Stimulated activated CD8-positive, alpha-beta memory T cell treated with anti-CD3 and anti-CD28 coated beads, Interleukin-2, amount 100 ng/mL, for 1 hour (primary cell): ENCODE measurements at places on chromosomes 7 and 10.

DNA sequence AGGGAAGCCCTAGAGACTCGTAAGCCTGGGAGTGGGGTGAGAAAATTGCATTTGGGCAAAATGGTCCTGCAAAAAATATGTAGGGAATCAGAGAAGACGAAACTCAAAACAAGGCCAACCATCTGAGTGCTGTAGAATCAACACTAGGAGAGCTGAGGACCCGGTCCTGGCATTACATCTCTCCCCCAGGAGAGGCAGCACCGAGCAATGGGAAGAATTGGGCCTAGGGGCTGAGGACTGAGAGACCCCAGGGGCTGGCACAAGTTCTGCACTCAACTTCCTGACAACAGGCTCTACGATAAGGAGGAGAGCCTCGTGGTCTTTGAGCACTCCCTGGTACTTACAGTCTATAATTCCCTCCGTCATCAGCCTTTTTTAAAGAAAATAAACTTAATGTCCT is 47.6 kb downstream of the BPGM start:
- DNase-seq, result no peak

DNA sequence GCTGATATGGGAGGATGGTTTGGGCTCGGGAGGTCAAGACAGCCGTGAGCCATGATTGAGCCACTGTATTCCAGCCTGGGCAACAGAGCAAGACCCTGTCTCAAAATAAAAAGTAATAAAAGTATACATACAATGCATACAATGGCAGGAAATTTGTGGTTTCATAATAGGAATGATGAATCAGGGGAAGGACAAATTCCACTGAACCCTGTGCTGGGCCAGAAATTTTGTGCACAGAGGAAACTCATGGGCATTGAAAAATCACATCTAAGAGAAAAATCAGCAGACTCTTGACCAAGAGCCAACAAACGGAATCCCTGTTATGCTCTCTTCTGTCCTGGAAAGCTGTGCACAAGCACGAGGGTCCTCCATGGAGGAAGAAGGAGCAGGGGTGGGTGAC is 35.1 kb downstream of the SEM1 start:
- no peak for DNase-seq

DNA sequence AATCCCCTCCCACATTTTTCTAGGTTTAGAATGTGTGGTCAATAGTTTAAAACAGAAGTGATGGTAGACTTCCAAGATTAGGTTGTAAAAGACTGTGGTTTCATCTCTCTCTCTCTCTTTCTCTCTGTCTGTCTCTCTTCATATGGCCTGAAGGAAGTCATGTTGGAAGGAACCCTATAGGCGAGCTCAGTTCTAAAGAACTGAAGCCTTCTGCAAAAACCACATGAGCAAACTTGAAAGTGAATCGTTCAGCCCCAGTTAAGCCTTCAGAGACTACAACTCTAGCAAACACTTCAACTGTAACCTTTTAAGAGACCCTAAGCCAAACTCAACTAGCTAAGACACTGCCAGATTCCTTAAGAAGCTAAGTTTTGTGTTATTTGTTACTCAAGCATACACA is 707.5 kb upstream of the LRRTM3 start:
- no peak for DNase-seq

GRCh38 chr7:81659697-81660395 is 110.0 kb downstream of the HGF start:
- no peak for DNase-seq

GRCh38 chr7:33108554-33109004 is 625 bp downstream of the RP9 start:
- no peak for DNase-seq

- DNase-seq, result no peak
These were observed at the start of gene CALML3 for GRCh38 chr10:5524641-5525560. Gene CALML3 (plus strand): TSS chr10:5524961. CDS start chr10:5525086, 125 bp downstream.

- DNase-seq, result no peak
These were observed 631.9 kb downstream of the CALN1 start for GRCh38 chr7:71780282-71780681.

- DNase-seq, result no peak
These were observed 5.8 kb upstream of the IFRD1 start for GRCh38 chr7:112444505-112444904.
